Natural killer cell (primary cell): ENCODE measurements at places on chromosomes 5 and 9.

DNA sequence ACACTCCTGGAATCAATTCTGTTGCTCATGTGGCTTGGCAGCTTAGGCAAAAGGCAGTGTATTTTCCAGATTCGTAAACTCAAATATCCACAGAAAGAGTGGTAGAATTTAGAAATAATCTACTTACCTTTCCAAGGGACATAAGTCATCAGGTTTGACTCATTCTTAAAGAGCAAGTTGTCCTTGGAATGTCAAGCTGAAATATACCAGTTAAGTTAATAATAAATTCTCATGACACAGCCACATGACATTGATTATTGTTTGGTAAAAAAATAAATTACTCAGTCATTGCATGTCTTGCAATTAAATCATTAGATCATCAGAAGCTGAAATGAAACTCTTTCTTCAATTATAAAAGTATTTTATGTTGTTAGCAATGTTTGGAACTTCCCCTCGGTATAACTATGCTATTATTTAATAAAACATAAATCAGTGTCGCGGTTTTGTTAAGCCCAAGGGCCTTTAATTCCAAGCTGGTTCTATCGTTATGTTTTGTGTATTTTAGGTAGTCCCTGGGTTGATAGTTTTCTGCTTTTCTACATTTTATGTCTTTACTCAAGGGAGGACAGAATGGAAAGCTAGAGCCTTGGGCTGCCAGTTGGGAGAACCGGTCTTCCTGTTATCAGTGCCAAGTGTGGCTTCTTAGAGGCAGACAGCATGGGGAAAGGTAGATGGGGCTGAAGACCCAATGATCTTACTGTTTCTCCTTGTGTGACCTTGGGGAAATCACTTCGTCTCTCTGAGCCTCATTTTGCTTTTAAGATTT lies 79.3 kb upstream of the PRLR start:
- no peaks in the 10 kb centered on the region for H3K27me3 ChIP-seq
- no peak for DNase-seq
- no peaks in the 10 kb centered on the region for H3K36me3 ChIP-seq

- no peaks in the 10 kb centered on the region for H3K27me3 ChIP-seq
- H3K36me3 ChIP-seq: no peaks in the 10 kb centered on the region
- DNase-seq: no peak
- no peaks in the 10 kb centered on the region for H3K4me1 ChIP-seq
Observed at GRCh38 chr5:7995688-7996294, 126.8 kb downstream of the MTRR start.

- no peaks in the 10 kb centered on the region for H3K4me1 ChIP-seq
- DNase-seq: no peak
- no peak overlapping the region for H3K4me3 ChIP-seq
- H3K27me3 ChIP-seq: no peaks in the 10 kb centered on the region
- H3K27ac ChIP-seq: no peak overlapping the region
Observed at GRCh38 chr9:35002623-35003022, 13.1 kb downstream of the DNAJB5 start.

GRCh38 chr5:2658447-2658846 lies 93.0 kb downstream of the IRX2 start:
- H3K4me3 ChIP-seq: no peak overlapping the region
- H3K4me1 ChIP-seq: no peaks in the 10 kb centered on the region
- no peak for DNase-seq
- no peak overlapping the region for H3K27ac ChIP-seq
- no peaks in the 10 kb centered on the region for H3K27me3 ChIP-seq
- H3K36me3 ChIP-seq: no peaks in the 10 kb centered on the region

DNA sequence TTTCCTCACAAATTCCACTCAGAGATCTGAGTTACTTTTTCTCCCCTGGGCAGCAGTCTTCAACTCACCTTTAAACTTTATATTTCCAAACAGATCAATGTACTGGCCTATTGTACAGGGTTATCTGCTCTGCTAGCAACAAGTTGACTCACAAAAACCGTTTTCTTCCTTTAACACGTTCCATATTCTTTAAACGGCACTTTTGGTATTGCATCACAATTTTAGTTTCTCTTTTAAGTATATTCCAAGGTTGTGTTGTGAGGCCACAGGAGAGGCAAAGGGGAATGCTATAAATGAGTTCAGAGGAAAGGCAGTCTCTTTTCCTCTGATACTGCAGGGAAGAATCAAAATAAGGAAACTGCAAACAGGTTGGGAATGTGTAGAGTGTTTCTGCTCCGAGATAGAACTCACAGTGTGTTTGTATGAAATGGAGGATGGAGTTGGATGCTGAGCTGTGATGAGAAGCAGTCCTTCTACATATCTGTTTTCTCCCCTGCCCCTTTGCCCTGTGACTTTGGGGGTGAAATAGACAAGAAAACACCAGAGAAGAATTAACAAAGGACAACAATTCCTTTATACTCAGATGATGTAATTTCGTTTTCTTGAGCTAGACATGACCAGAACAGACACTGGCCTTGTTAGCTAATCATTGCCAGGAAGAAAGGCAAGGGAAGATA lies 9.9 kb upstream of the ALDOB start:
- H3K4me1 ChIP-seq: peaks cover 4% of the 10 kb centered on the region
- no peaks in the 10 kb centered on the region for H3K36me3 ChIP-seq
- H3K4me3 ChIP-seq: no peak overlapping the region
